Thoracic aorta (tissue), 2 donors: ENCODE measurements at places on chromosomes 16 and 17.
A peak's percentile ranks its signal among the peaks of the same experiment; 100 is the strongest.

GRCh38 chr16:9885467-9885866 is 296.8 kb downstream of the GRIN2A start:
- H3K27ac ChIP-seq = no peak overlapping the region
- no peaks in the 10 kb centered on the region for H3K36me3 ChIP-seq
- no peak for DNase-seq
- H3K4me3 ChIP-seq = no peak overlapping the region

DNA sequence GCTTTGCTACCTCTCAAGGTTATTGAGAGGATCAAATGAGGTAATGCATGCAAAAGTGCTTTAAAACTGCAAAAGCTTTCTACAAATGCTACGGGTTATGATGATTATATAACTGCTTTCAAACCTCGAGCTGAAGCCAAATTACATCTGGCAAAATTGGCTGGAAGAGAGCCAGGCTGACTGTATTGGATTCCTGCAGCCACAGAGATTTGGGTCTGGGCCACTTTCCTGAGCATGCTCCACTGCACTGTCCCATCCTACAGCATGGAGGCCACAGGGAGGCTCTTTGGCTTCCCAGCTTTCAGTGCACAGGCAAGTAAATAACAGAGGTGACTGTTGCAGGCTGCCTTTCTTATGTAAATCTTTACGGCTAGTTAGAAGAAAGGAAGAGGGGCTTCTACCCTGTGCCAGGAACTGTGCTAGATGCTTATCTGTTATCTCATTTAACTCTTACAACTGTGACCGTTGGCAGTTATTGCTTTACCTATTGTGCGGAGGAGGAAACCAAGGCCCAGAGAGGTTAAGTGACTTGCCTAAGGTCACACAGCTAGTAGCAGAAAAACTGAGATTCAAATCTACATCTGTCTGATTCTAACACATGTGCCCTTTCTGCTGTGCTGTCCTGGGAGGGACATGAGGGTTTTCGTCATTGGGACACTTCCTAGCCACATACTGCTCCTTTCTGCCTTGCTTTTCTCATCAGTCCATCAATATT is 121.8 kb downstream of the SPACA3 start:
- no peak overlapping the region for H3K4me3 ChIP-seq
- peaks cover 6% of the 10 kb centered on the region for H3K4me1 ChIP-seq

- DNase-seq = no peak
- H3K36me3 ChIP-seq = no peaks in the 10 kb centered on the region
- no peak overlapping the region for H3K4me3 ChIP-seq
- H3K4me1 ChIP-seq = no peaks in the 10 kb centered on the region
- H3K27me3 ChIP-seq = no peaks in the 10 kb centered on the region
These were observed 151.6 kb upstream of the ASIC2 start for GRCh38 chr17:33444731-33445130.

GRCh38 chr17:2023692-2024571 is 1.2 kb downstream of the RTN4RL1 start:
- H3K36me3 ChIP-seq = no peaks in the 10 kb centered on the region
- H3K27ac ChIP-seq = no peak overlapping the region

- H3K36me3 ChIP-seq = no peaks in the 10 kb centered on the region
- no peaks in the 10 kb centered on the region for H3K27me3 ChIP-seq
- no peak for DNase-seq
- peaks cover 3% of the 10 kb centered on the region for H3K4me1 ChIP-seq
- no peak within 1 kb of the TSS for H3K27ac ChIP-seq
- H3K4me3 ChIP-seq = peak within 1 kb of the TSS; percentile 23
These were observed at the start of gene CDH1 for GRCh38 chr16:68737046-68737729. TSS of gene CDH1 (plus strand) at chr16:68737292. CDS start at chr16:68737416, 124 bp downstream.

GRCh38 chr17:75799402-75799801 is 14.8 kb downstream of the UNK start:
- H3K27me3 ChIP-seq = no peaks in the 10 kb centered on the region
- no peak overlapping the region for H3K4me3 ChIP-seq
- H3K27ac ChIP-seq = no peak overlapping the region
- no peaks in the 10 kb centered on the region for H3K4me1 ChIP-seq
- H3K36me3 ChIP-seq = peaks cover 12% of the 10 kb centered on the region
